Stimulated activated CD4-positive, alpha-beta T cell treated with anti-CD3 and anti-CD28 coated beads, Interleukin-1b, Interleukin-23, amount 100 ng/mL, for 1 hour (primary cell): ENCODE measurements at places on chromosomes 3 and 15.

- DNase-seq, result no peak
Measured at GRCh38 chr3:188670446-188670845, 501.3 kb upstream of the TPRG1 start.

- DNase-seq, result no peak
Measured at GRCh38 chr3:168386301-168386700, 290.6 kb upstream of the GOLIM4 start.

GRCh38 chr3:8655387-8655835 is 10.8 kb upstream of the SSUH2 start:
- DNase-seq, result no peak

- DNase-seq, result no peak
Measured at GRCh38 chr3:12557473-12558100, 700 bp downstream of the MKRN2 start.

- DNase-seq, result no peak
Measured at GRCh38 chr3:35666888-35667287, 27.6 kb downstream of the ARPP21 start.

DNA sequence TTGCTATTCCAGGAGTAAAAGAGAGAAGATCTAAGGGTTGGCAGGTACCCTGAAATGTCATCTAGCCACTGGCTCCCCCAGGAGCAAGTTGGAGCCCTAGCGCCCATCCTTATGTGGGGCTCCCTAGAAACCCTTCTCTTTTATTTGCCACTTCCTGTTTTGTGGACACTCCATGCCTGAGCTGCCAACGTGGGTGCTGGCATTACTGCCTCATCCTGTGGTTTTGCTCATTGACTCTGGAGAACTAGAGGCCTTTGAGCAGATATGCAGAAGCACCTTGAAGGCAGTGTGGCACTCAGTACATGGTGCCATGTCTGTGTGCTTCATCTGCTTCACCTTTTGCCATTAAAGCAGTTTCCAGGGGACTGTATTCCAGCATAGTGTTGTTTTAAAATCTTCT is 8.1 kb downstream of the EDEM1 start:
- DNase-seq, result no peak

- DNase-seq, result no peak
Measured at GRCh38 chr3:81666502-81667121, 94.8 kb downstream of the GBE1 start.
